ENCODE measurements at places on chromosomes 2 and 18.

- no peak for DNase-seq
Observed at GRCh38 chr2:191202881-191203397, 42.3 kb upstream of the MYO1B start.

GRCh38 chr2:164903204-164903603 is 52.1 kb downstream of the SLC38A11 start:
- DNase-seq: no peak

DNA sequence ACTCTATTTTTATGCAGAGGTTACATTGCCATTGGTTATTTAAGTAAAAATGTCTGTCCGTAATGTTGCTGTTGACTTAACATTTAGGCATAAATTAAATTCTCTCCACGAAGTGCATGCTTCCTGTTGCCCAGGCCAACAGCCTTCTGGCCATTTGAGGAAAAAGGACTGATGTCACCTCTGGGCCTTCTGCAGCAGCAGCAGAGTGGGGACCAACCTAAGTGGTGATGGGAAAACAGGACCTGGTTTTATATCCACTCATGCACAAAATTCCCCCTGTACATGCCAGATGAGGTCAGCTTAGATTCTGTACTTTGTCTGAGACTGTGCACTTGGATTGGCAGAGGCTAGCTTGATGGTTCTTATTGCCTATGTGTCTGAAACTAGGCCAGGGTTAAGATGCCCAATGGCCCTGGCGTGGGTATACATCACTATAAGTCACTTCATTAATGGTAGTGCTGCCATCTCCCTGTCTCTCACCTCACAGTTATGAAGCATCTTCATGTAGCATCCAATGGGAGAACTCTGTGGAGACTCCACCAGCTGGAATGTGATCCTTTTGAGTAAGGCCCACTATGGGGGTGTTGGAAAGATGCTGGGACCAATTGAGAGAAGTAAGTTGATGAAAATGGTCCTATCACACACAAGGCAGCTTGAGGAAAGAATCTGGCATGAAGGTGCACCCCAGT is 4.4 kb downstream of the ARHGAP25 start:
- no peak for DNase-seq

DNA sequence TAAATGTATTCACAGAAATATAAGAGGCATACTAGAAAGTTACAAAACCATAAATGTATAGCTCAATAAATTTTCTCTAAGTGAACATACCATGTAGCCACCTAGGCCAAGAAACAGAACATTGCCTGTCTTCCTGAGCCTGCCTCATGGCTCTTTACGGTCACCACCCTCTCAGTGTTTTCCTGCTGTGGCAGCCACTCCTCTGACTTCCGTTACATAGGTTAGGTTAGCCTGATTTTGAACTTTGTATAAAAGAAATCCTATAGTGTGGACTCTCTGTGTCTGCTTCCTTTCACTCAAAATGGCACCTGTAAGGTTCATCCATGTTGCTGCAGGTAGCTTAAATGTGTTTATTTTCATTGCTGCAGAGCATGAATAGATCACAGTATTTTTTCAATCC is 11.6 kb upstream of the ST3GAL5 start:
- no peak for DNase-seq

GRCh38 chr2:3672861-3673678 is 15.1 kb downstream of the ALLC start:
- no peak for DNase-seq
